ENCODE measurements at places on chromosomes 5 and 9.

DNA sequence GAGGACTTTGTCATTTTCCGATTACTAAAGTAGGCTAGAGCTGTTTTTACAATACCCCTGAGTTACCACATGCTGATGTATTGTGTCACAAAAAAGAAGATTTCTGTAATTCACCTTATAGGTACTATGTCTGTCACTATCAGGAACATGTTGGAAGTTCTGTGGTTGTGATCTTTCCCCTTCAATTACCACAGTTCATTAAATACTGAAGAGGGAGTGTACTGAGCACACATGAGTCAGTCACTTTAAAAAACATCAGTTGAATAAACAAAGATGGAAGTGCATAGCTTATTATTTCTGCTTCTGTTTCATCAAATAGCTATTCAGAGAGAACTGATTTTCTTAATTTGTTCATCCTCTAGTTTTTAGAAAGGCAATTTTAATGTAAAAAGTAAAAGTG, 31.7 kb downstream of the AP3S1 start:
- no peak for DNase-seq

- no peak for DNase-seq
Observed at GRCh38 chr9:14281876-14282275, 32.1 kb downstream of the NFIB start.

DNA sequence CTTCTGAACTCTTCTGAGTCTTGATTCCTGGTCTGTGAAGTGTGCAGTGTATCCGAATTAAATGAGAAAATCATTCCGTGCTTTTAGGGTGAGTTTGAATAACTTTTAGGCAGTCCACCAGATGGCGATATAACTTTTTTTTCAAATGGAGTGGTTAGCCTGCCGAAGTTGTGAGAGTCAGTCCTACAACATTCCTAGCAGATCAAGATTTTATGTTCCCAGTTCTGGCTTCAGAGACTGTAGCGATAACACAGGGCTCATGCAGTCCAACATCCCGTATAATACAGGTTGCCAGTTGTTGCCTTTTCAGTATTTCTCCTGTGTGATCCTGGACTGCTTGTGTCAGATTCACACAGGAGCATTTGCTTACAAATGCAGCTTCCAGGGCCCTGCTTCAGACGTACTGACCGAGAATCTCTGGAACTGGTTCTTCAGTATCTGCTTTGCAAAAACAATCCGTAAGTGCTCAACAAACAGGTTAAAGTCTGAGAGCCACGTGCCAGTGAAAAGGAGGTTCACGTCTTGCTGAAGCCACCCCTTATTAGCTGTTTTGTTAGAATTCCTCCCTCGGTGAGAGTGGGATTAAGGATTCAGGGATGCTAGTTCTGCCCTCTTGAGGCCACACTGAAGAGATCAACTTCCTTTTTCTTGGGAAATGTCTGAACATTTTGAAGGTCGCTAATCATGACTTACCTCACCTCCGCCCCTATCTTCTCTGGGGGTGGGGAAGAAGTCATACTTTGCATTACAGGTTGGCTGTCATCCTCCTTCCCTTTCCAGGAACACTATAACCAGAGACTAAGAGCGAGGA, 22.8 kb downstream of the SMIM3 start:
- DNase-seq = no peak

DNA sequence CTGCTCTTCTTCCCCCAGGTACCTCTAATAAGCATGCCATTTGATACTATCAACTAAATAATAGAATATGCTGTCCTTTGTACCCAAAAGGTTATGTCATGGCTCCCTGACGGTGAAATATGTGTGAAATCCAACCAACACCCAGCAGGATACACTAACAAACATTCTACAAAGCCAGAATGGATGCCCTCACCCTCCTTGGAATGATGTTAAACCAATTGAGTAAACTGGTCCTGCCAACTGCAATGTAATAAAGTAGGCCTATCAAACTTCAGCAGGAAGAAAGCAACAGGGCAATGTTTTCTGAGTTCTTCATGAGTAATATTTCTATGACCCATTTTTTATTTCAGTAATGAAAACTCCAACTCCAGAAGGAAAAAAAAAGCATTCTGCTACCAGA, 24.9 kb downstream of the RGMB start:
- DNase-seq = no peak

DNA sequence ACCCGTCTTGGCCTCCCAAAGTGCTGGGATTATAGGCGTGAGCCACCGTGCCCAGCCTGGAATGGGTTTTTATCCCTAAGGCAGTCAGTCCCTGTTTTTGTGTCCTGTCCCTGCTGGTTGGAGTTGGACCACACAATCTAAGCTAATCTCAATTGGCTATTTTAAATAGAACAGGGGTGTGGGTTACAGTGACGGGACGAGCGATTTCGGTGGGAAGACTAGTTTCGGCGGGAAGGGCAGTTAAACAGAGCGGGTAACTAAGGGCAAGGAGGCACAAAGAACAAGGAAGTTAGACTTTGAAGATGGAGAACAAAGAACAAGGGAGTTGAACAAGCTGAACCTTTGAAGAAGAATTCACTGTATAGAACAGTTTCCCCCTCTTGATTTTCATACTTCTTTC, 1.4 kb downstream of the GTF3C5 start:
- no peak for DNase-seq

DNA sequence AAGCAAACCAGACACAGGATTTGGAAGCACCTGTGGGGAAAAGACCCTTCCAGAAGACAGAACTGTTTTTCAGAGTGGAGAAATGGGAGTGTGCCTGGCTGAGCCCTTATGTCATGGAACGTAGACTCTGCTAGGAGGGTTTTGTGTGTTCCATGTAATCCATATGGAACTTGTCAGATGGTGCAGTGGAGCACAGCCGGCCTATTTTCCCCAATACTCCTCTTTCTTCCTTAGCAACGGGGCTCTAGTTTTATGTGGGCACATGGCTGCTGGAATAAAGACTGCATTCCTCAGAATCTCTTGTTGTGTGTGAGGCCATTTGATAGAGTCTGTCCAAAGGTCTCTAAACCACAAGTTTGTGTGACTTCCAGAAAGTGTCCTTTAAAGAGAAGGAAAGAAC, 284.0 kb downstream of the DRD1 start:
- DNase-seq = no peak

DNA sequence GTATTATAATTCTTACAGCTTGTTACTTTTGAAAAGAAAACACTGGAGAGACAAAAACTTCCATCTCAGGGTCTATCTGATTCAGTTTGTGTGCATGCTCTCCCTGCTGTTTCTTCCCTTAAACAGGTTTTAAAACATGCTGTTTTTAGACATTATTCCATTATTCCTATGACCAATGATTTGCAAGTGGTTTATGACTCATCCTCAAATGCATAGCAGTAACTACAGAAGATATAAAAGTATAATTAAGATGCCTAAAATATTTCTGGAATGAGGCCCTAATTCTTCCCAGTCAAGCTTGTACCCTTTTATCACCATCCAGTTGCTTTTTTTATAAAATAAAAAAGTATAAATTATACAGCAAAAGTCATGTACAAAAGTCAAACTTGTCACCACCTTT, 3.7 kb downstream of the DTWD2 start:
- DNase-seq = no peak

- DNase-seq = no peak
Observed at GRCh38 chr5:90338712-90339372, 70.7 kb downstream of the CETN3 start.

- DNase-seq = no peak
Observed at GRCh38 chr5:119321569-119322311, 34.1 kb upstream of the TNFAIP8 start.

- no peak for DNase-seq
Observed at GRCh38 chr9:116539549-116539948, 147.6 kb upstream of the TRIM32 start.

DNA sequence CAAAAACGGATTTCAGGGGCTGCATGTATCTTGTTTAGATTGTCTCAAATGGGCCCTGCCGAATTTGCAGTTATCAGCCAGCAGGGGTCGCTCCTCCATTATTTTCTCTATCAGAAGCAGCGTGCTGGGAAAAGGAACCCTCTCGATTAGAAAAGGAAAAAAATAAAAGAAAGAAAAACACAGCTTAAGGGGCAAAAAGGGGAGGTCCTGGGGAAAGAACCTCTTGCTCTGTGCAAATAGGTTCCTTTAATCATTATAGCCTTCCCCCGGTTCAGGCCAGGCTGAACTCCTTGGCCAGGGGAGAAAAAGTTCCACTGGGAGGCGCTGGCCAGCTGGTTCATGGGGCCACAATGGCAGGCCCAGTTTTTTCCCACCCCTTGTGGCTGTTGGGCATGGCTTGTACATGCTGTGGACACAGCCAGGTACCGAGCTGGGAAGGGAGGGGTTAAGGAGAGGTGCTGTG, 25.0 kb upstream of the CAPSL start:
- DNase-seq = no peak

DNA sequence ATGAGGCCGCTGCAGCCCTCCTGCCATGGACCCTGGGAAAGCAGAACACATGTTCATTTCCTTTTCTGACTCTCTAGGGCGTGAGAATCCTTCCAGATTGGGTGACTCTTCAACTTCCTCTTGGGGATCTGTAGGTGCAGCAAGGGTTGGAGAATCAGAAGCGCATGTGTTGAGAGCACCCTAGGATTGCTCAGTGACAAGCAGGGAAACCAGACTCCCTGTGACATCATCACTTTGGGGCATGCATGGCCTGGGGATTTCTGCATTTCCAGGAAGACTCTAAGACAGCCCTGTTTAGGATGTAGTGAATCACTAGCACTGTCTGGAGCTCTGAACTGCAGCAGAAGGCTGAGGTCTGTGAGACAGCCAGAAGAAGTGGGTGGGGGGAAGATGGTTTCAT, 15.1 kb upstream of the LCP2 start:
- DNase-seq = no peak

GRCh38 chr9:8779478-8779877, 979.9 kb upstream of the DMAC1 start:
- no peak for DNase-seq

DNA sequence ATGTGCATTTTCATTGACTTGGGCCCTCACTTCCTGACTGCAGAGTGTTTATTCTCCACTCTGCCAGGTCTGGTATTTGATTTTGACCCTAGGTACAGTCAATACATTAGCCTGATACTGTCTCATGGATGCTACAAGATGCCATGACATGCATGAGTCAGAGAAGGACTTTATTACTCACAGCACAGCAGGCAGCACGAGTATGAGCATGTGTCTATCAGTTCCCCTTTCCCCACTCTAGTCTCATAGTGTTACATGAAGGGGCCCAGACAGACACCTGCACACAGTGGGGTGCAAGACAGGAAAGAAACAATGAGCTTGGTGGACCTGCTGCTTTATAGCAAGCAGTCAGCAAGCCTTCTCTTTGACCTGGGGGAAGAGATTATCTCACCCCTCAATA, 19.6 kb downstream of the ITGA2 start:
- no peak for DNase-seq

GRCh38 chr5:180739271-180739670, 587 bp downstream of the OR2Y1 start:
- DNase-seq = no peak

GRCh38 chr9:71920456-71921189, 9.2 kb downstream of the C9orf85 start:
- DNase-seq = no peak

- no peak for DNase-seq
Observed at GRCh38 chr9:115540091-115540490, 422.1 kb upstream of the TNC start.

- no peak for DNase-seq
Observed at GRCh38 chr5:156401804-156402203, 74.8 kb downstream of the SGCD start.

DNA sequence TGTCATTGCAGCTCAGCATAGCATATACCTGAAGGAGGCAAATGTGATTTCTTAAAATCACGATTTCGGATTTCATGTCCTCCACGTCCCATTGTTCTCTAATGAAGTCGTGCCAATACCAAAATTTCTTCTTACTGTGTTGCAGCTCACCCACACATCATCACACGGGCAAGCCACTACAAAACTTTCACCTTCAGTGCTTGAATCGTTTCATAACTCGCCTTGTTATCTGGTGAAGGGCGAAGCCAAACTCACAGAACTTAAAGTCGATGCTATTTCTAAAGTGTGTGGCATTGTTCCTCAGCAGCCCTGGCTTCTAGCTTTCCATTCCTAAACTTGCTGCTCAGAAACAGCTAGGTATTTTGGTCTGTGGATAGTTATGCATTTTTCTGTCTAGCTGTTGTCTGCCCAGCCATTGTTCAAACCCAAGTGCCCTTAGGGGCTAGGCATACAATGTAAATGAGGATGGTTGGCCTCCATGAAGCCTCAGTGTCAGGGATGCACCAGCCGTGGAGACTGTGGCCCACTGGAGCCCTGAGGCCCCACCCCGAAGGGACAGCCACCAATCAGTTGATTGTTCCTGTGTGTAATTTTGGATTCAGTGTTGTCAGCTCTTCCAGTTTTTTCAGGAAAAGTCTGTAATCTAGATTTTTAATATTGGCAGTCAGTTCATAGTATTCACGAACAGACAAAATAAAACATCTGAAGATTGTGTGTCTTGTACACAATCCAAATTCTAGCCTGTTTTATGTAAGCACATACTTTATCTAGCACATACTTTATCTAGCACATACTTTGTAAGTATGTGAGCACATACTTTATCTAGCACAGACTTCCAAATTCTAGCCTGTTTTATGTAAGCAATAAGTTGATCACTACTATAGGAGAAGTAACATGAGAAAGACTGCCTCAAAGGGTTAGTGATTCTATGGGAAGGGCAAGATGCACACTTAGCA, 112.8 kb downstream of the DAPK1 start:
- DNase-seq = no peak

DNA sequence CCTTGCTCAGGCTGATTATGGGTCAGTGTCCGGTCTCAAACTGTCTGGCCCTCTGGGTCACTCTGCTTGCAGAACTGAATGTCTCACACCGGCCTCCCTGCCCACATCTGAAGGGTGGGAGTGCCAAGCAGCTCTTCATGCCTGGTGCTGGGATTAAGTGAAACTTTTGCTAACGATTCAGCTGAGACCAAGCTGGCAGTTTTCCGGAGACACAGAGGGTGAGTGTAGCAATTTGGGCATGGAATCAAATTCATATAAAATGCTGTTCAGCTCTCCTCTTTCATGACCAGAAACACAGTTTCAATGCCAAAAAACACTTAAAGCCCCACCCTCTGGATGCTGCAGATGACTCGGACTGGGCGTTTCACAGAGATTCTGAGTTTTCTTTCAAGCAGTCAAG, 207.5 kb downstream of the NXNL2 start:
- no peak for DNase-seq

GRCh38 chr9:38416461-38416860, 7.8 kb downstream of the IGFBPL1 start:
- no peak for DNase-seq

All from esophagus squamous epithelium (tissue), 5 donors.